ENCODE measurements at places on chromosomes 2 and 18. TPM values are rescaled to one million over a fixed set of nuclear protein-coding genes. Genes with fewer than 3 reads are reported as not detected.
A peak's percentile ranks its signal among the peaks of the same experiment; 100 is the strongest.

DNA sequence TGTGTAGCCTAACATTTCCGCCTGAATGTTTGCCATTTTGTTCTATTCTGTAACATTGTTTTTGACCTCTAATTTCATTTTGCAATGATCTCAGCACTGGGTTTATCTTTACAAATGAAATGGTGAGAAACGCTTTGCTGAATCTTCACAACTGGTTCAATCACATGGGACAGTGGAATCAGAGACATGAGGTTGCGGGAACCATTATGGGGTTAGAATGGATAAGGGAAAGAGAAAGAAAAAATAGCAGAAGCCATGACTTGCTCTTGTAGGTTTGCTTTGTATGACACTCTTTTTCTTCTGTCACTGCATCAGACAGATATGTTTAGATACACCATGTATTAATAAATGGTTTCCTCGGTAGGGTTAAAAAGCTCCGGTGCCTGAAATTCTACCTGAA is 114.3 kb upstream of the PELI1 start:
- no peak for DNase-seq

GRCh38 chr18:14947482-14948162 is 199.7 kb downstream of the ANKRD30B start:
- no peak for DNase-seq

DNA sequence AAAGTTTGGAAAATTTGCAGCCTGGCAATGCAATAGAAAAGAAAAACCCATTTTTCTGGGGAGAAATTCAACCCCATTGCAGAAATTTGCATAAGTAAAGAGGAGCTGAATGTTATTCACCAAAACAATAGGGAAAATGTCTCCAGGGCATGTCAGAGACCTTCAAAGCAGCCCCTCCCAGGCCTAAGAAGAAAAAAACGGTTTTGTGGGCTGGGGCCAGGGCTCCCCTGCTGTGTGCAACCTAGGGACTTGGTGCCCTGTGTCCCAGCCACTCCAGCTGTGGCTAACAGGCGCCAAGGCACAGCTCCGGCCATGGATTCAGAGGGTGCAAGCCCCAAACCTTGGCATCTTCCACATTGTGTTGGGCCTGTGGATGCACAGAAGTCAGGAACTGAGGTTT is 224.5 kb downstream of the TXNL1 start:
- DNase-seq, result no peak

DNA sequence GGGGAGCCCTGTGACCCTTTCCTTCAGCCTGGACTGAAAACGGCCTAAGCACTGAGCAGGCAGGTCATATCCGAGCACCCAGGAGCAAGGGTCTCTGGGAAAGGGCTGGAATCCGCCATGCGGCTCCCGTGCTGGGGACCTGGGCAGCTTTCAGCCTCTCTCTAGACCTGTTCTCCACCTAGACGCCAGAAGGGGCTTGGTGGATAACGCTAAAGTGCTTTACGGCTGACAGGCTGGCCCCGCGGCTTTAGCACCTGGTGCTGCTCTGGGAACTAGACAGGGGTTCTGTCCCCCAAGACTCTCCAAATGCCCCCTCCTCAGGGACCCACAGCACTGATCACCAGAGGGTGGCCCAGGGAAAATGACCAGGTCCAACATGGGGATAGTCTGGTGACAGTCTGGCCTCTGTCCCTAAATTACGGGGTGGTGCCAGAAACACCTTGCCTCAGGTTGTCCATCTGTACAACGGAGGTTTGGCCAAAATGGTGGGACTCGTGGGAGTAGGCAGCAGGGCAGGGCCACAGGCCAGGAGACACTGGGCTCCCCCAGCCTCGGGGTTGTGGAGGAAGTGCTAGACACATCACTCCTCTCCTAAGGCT is 13.0 kb downstream of the SDC1 start:
- DNase-seq, result no peak

PLGLB1 gene
- 9.4 TPM for total RNA-seq

GRCh38 chr18:63480476-63480875 is 3.7 kb downstream of the SERPINB5 start:
- DNase-seq, result no peak

GRCh38 chr2:137951586-137951985 is 12.7 kb upstream of the HNMT start:
- DNase-seq, result no peak

PLEK gene
- total RNA-seq, result 3.0 TPM

GRCh38 chr2:73448856-73449255 is 63.2 kb downstream of the ALMS1 start:
- DNase-seq, result no peak

TRIM43B gene
- not detected for total RNA-seq

- no peak for DNase-seq
These were observed 96.4 kb upstream of the CBLN2 start for GRCh38 chr18:72640557-72640956.

MRPL30 gene
- 26.6 TPM for total RNA-seq

- no peak for DNase-seq
These were observed 665.2 kb upstream of the NRXN1 start for GRCh38 chr2:51697095-51697494.

DNA sequence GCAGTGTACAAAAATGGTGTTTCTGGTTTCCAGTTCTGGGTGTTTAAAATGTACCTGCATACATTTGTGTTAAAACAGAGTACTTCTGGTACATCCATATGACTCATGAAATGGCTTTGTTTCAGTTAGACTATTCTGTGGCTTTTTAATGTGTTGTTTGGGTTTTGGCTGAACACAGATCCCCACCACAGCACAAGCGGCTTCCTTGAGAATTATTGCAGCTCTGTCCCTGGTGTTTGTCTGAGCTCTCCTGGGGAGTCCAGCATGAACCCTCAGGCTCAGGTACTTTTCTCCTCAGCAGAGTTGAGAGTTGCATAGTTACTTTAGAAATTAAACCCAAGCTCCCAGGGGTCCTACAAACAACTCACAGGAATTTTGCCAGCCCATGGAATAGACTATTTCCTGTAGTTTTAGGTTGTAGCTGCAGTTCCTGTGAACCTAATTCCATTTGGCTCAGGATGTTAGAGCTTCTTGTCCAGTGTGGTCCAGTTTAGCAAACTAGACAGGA is 64.8 kb upstream of the EML6 start:
- no peak for DNase-seq

- no peak for DNase-seq
These were observed 348.3 kb downstream of the ADCYAP1 start for GRCh38 chr18:1252936-1253335.

GRCh38 chr18:52060607-52061304 is 279.2 kb upstream of the DCC start:
- no peak for DNase-seq

CCL20 gene
- 2.5 TPM for total RNA-seq

DNA sequence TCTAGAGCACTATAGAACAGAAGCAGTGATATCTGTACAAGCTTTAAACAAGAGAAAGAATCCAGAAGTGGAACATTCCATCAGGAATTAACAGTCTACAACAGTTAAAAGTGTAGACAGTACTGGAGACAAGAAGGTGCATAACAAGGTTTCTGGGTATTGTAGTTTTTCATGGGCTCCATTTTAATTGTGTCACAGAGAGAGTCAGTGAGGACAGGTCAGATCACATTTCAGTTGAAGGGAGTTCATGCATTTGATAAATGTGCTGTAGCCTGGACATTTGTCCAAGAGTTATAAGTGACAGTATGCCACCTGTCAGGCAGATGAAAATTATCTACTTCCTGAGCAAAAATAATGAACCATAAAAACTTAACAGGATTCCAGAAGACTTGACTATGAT is 328.6 kb downstream of the CNTNAP5 start:
- no peak for DNase-seq

EVX2 gene
- not detected for total RNA-seq

GRCh38 chr2:205357732-205358131 is 324.6 kb upstream of the NRP2 start:
- DNase-seq, result no peak

- no peak for DNase-seq
These were observed 100.9 kb downstream of the ZNF521 start for GRCh38 chr18:25251068-25251467.

GRCh38 chr18:59941331-59941730 is 41.5 kb downstream of the PMAIP1 start:
- no peak for DNase-seq

- no peak for DNase-seq
These were observed 108.9 kb downstream of the CD226 start for GRCh38 chr18:69838620-69839411.

GRCh38 chr2:2188344-2188920 is 142.6 kb downstream of the MYT1L start:
- DNase-seq, result no peak

GRCh38 chr2:101942851-101943250 is 48.9 kb upstream of the IL1R2 start:
- DNase-seq, result no peak

DNA sequence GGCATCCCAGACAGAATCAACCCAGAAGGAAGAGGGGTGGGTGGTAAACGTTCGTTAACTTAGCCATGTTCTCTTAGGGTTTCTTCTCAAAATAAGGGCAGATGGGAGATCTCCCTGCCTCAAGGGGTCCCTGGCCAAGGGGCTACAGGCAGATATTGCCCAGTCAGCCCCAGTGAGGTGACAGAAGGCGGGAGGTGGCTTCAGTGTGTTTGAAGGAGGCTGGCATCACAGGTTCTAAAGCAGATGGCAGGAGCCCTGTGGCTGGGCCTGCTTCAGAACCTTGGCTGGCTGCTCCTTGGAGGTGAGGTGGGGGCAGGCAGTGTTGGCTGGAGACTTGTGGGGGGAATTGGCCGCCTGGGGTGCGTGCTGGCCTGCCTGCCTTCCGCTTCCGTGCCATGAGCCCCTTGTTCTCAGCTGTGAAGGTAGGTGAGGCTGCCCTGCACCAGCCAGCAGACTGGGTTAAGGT is 23.5 kb downstream of the HPCAL1 start:
- DNase-seq, result no peak

C2orf80 gene
- not detected for total RNA-seq

DNA sequence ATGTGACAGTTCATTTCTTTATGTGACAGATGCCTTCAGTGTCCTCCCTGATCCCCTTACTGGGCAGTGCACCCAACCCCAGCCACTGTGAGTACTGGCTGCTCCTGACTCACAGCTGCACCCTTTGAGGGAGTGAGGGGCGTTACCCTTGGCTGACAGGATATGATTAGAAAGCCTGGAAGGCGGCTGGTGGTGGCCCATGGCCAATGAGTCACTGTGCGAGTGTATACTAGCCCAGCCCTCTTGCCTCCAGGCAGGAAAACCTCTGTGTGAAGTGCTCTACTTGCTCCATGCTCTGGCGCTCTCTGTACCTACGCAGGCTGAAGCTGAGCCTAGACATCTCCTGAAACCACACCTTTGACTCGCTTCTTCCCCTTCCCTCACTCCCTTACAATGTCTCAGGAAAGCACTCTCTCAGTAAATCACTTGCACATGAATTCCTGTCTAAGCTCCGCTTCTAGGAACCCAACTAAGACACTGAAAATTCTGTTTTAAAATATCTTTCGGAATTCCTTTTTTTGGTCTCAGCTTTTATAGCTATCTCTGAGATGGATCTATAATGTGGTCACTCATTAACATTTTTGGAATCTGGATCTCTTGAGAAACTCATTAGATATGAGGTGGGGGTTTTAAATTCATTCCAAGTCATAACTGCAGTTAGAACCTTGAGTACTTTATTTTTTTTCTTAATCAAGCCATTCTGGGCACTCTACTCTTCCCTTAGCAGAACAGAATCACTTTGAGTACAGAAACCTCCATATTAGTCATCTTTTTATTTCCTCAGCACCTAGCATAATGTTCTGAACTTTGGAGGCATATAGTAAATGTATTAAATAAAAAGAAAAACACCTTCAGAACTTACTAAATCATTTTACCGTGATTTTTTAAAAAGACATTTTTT is 25.3 kb upstream of the STAM2 start:
- peak; percentile 96 for DNase-seq

DNA sequence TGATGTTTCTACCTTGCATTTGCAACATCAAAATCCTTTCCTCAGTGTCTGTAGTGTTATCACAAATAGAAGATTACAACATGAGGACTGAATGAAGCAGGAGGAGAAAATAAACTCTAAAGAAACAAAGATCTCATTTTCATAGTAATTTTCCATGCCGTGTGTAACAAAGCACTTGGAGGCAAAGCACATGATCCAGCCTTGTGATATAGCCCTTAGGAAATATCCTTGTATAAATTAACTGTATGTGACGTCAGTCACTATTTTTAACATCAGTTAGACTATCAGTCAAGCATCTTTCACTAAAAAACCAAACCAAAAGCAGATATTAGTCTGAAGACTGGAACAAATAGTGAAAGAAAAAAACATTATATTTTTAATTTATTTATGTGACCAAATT is 492.1 kb upstream of the CNTNAP5 start:
- no peak for DNase-seq

MPP4 gene
- 0.58 TPM for total RNA-seq

PRSS56 gene
- total RNA-seq, result not detected

DNA sequence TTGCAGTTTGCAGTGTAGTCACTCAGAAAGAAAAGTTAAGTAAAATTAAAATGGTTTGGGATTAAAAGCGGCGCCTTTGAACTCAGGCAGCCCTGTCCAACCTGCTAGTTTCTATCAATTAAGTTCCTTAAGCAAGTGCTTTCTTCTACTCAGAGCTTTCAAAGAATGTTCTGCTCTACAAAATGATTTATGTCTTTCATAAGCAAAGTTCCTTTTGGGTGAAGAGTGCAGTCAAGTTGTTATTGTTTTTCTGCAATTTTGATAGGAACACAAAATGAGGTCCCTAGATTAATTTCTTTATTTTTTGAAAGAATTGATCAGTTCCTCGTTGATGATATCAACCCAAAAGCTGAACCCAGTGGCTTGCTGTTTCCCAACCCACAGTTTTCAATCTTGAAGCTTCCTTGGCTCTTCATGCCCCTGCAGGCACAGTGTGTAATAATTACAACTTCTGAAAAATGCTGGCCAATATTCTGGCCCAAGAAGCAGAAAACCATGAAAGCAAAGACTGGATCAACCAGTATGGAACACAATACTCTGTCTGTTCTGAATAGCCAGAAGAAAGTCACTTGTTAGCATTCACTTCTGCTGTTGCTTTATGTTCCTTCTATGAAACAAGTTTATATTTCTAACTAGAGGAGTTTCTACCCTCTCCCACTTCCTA is 89.1 kb downstream of the TGIF1 start:
- no peak for DNase-seq

GRCh38 chr2:113809076-113809736 is 52.8 kb upstream of the SLC35F5 start:
- DNase-seq, result no peak

DNA sequence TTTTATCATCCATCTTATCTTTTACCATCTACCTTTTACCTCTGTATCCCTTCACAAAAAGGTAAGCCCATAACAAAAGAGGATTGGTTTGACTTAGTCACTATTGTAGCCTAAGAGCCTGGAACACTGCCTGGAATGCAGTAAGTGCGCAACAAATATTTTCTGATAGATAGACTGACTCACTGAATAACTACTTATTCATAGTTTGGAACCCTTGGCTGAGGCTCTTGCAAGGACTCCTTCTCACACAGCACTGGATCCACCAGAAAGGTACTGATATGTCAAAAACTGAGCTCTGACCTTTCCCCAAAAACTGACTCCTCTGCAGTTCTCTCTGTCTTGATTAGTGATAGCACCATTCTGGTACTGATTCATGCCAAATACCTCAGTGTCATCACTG is 426.7 kb downstream of the SETBP1 start:
- no peak for DNase-seq

PAX3 gene
- 2.7 TPM for total RNA-seq

MAPRE2 gene
- total RNA-seq, result 43.2 TPM

SFT2D3 gene
- 16.3 TPM for total RNA-seq

- no peak for DNase-seq
These were observed 18.3 kb downstream of the ARHGEF33 start for GRCh38 chr2:38907743-38908562.

GRCh38 chr2:234640657-234641056 is 143.8 kb upstream of the ARL4C start:
- DNase-seq, result no peak

Data from lower leg skin (tissue), 4 donors.